Tongue (tissue), 3 donors: ENCODE measurements at places on chromosomes 2 and 18.

GRCh38 chr2:216183462-216183861 lies 74.3 kb downstream of the XRCC5 start:
- no peak for DNase-seq

GRCh38 chr2:86476092-86476491 lies 34.9 kb downstream of the KDM3A start:
- no peak for DNase-seq

DNA sequence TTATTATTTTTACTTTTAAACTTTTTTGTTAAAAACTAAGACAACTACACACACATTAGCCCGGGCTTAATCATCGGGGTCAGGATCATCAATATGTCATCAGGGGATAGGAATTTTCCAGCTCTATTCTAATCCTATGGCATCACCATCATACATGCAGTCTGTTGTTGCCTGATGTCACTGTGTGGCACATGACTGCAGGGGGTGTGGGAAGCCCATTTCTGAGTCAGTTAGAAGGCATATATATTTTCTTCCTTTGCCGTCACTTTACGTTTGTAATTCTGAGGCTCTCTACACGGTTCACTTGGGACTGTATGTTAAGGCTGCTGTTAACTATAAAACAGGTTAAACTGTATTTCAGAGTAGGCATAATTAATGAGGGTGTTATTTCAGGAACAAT lies 144.4 kb upstream of the ITGA6 start:
- peak; percentile 59 for DNase-seq

DNA sequence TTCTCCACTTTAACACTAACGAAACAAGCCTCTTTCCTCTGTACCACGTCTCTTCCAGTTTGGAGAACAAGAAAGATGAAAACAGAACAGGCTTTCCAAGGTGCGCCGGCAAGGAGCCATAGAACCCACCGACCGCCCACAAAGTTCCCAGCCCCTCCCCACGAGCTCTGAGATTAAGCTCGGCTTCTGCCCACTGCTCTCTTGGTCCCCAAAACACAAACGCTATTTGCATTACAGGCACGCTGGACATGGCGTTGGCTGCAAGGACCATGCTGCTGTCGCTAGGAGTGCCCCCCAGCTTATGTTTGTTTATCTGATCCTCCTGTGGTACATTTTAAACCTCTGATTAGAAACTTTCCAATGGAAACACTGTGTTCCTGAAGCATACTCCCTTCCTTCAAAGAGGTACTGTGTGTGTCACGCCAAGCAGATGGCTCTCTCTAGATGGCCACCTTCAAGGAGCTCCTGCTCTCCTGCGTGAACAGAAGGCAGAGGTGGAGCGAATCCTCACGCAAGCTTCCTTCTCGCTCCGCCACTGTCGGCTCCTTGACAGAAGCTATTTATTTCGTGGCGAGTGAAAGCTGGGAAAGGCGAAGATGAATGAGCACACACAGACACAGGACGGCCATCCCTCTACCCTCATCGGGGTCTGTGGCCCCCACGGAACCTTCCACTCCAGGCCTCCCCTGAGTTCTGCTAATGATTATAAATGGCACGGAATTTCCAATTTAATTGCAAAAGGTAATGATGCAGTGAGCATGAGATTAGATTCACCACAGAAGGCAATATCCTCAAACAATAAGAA lies 166.2 kb downstream of the EIPR1 start:
- no peak for DNase-seq

DNA sequence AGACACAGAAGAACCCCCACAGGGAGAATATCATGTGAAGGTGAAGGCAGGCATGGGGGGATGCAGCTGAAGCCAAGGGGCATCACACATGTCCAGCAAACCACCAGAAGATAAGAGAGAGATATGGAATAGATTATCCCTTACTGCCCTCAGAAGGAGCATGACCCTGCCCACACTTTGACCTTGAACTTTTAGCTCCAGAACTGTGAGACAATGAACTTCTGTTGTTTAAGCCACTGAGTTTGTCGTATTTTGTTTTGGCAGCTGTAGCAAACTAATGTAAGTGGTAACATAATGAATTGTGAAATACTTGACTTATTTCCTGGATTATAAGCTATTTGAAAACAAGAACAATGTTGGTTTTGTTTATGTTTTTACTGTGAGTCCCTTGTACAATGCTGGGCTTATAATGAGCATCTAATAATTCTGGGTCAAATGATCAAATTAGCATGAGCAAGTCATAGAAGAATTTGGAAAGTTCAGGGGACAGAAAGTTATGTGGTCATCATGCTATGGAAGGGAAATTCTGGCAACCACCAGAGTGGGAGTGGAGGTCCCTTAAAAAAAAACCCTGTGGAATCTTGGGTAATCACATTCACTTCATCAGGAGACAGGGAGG lies 541.0 kb upstream of the KLHL29 start:
- DNase-seq: no peak

GRCh38 chr2:55311444-55311870 lies 42.4 kb upstream of the MTIF2 start:
- DNase-seq: no peak

DNA sequence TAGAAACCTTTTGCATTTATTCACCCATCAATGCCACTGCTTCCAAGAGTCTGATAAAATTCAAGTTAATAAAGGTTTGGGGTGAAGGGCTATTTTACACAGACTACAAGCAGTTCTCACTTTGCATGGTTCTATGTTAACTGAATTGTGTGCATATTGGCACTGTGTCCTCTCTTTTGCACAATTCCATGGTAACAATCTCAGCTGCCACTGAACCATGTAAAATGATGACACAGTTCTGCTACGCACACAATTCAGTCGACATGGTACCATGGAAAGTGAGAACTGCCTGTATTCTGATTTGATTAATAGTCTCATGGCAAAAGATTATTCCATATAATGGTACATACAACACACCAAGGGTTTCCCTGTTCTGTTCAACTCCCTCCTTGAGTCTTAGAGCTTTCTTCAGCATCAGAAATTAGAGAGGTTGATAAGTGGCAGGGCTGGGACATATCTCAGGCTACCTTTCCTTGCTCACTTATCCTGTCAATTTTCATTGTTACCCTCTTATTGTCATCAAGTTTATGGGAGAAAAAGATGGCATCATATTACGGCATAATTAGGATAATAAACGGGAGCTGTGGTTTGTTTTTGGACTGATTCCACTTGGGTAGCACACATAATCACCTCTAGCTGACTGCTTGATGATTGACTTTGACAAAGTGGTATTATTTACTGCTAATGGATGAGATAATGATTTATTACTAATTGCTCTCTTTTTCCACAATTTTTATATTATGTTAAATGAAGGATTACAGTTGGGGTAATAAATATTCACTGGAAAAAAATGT lies 139.3 kb upstream of the CREB1 start:
- DNase-seq: no peak

- DNase-seq: peak; percentile 74
Observed at GRCh38 chr2:238143239-238143951, 4.9 kb downstream of the KLHL30 start.

DNA sequence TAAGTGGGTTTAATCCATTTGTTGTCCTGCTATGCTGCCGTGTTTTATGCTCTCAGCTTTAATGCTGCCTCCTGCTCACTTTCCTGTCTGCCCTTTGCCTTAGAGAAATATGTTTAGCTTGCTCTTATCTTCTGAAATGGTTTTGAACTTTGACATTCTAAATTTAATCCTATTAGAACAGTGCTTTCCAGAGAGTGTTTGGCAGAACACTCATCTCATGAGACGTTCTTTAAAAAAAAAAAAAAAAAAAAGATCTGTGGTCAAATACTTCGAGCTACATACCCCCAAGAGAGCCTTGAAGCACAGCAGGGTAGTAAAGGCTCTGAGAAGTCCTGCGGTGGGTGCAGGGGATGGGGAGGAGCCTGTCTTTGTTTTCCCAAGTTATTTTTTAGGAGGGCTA lies 161.3 kb downstream of the SPP2 start:
- no peak for DNase-seq

- no peak for DNase-seq
Observed at GRCh38 chr2:43415592-43415991, 180.2 kb downstream of the THADA start.

DNA sequence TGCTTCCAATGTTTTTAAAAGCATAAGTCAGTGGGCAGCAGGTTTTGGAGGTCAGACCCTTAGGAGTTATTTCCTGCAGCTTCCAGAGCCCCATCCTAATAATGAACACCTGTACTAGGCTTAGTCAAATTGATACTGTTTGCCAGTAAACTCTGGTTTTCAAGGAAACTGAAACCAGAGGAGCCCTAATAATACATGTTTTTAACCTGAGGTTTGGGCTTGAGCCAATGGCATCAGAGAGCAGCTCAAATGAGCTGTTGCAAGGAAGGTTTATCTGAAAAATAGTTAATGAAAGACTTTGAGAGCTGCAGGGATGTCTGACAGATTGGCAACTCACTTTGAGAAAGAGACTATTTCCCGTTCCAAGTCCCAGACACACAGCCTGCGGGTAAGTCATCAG lies 54.6 kb downstream of the DCC start:
- no peak for DNase-seq

DNA sequence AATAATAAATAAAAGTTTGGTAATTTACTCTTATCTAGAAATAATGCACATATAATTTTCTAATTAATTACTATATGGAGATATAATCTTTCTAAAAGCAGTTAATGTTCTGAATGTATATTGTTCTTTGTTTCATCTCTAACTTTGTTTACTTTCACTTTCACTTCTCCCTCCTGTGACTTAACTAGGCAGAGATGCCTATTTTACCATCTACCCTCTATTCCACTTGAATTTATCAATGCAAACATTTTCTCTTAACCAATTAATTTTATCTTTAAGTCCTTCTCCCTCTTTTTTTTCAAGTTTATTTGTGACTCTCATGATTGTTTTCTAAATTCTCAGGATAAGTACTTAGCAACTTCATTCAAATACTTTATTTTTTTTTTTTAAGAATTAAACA lies 55.1 kb upstream of the IL1RL1 start:
- no peak for DNase-seq

DNA sequence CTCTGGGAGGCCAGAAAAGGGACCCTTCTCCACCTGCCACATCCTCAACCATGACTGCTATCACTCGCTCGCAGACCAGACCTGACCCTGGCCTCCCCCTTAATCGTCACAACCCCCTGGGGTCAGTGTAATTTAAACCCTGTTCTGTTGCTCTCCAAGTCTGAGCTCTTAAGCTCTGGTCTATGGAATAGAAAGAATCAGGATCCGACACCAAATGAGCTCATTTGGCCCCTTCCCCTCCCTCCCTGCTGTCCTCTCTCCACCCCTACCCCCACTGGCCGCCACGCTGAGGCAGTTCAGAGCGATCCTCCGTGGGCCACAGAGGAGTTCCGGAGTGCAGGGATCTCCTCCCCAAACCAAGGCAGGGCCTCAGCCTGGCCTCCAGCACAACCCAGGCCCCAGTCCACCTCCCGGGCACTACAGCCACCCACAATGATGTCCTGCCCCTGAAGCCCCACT lies 5.3 kb downstream of the DNMT3A start:
- peak; percentile 38 for DNase-seq

DNA sequence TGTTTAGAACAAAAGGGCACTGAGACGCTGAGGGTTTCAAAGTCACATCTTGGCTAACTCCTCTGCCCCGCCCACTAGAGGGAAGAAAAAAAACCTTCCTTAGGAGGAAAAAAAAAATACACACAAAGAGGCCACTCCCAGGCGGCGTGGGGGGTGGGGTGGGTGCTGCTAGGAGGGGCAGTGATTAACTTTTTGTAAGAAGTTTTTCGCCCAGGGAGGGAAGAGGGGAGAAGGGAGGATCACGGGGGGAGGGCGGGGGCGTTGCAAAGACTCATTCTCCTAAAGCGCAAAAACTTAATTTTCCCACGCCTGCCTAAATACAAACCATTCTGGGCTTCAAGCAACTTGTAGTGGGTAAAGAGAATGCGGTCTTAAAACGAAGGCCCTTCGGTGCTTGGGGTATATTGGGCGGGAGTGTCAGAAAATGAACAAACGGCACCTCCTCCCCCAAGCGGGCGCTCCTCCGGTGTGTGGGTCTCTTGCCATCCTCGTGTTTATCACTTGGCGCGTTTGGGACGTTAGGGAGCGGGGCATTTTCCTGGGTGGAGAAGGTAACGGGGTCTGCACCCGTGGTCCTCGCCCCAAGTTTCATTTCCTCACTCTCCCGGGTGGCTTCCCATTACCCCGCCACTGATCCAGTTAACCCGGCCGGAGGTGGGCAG lies 1.7 kb downstream of the CXCR4 start:
- peak; percentile 54 for DNase-seq

DNA sequence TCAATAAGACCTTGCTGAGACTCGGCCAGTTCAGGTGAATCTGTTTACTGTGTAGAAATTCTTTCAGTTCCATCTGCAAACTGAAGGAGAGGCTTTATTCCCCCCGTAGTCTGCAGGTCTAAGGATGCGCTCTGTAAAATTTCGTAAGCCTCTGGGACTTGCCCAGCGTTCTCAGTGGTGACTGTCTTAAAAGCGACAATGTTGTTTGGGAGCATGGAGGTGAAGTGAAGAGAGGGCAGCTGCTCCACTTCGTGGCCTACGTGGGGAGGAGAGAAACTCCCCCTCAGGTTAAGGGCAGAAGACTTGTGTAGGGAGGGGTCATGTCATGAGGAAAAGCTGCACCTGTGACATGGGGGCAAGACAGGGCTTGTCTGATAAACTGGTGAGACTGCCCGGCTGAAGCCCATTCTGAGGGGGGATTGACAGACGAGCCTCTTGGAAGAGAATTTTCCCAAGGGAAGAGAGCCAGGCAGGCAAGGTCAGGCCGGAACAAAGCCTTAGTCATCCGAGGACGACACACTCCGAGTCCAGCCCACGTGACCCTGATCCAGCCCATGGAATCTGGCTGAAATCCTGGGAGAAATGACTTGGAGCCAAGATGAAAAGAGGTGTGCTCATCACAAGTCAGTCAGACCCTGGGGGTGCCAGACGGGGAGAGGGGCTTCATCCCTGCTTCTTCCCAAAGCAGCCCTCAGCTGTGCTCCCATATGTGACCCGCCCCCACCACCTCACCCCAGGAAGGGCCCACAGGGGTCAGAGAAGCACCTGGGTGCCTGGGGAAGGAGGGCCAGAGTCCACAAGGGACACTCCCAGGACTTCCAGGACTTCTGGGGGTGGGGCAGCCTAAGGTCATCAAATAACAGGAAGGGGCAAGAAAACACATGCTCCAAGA lies 88.5 kb upstream of the SH3BP4 start:
- peak; percentile 29 for DNase-seq

GRCh38 chr18:50203801-50204604 lies 9.1 kb upstream of the MYO5B start:
- peak; percentile 81 for DNase-seq

DNA sequence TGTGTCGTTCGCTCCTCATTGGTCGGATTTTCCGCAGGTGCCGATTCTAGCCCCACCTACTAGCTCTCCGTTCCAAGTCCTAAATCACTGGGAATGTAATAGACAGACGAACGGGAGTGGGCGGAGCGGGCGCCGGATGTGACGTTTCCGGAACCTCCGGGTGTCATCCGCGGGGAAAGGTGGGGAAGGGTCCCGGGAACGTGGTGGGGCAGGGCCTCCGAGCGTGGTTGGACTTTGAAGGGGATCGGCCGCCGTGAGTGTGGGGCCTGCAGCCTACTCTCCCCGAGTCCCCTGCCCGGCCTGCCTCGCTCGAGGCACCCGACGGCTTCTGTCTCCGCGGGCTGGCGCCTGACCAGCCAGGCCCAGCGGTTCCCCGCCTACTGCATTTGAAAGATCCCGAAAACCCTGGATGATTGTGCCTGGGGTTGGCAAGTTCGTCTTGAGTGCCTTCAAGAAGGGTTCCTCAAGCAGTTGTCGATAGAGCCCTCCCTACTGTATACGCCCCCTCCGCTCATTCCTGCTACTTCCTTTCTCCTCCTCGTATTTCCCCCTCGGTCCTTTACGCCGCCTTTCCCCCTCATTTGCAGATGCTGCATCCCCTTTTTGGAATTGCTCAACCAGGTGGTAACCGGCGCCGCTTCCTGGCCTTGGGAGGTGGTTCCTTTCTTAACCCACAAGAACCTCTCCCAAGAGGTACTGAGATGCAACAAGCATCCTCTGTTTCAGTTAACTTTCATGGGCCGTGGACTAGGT lies at the start of gene STAMBP:
Gene STAMBP, plus strand, starts transcription at position 144 of the 753 bp plus-strand sequence. CDS start 1,896 bp downstream, outside the sequence.
- peak; percentile 99 for DNase-seq
